ENCODE measurements at places on chromosomes 7 and 10. TPM values are rescaled to one million over a fixed set of nuclear protein-coding genes. Genes with fewer than 3 reads are reported as not detected.

Gene UCMA
- not detected for total RNA-seq

Gene PON3
- total RNA-seq: not detected

Gene C7orf33
- total RNA-seq: not detected

Gene SLIT1
- total RNA-seq: not detected

Gene ANXA8L1
- 351 TPM for total RNA-seq

Gene ARHGAP22
- 1.7 TPM for total RNA-seq

Gene LRRC27
- total RNA-seq: 2.3 TPM

Gene LRRC4
- 5.1 TPM for total RNA-seq

Gene CFAP58
- 0.13 TPM for total RNA-seq

Gene FOXP2
- total RNA-seq: 22.1 TPM

Gene GTF2IRD1
- 27.5 TPM for total RNA-seq

Gene SLC39A12
- not detected for total RNA-seq

Measured in esophagus squamous epithelium (tissue), 5 donors.